ENCODE measurements at places on chromosomes 6 and 20. TPM values are rescaled to one million over a fixed set of nuclear protein-coding genes. Genes with fewer than 3 reads are reported as not detected.

DNA sequence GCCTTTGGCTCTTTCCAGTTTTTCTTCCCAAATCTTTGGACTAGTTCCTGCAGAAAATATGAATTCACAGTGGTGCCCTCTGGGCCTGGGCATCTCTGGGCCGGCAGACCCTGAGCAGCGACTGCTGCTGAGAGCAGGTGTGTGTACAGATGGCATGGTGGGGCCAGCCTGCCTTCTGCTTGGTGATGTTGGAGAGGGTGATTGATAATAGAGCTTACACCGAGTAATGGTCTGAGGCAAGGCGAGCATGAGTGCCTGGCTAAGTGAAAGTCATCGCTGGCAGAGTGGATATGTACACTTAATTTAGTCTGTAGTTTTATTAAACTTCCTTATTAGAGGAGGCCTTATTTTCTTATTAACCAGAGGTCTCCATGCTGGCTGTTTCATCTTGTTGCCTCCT lies 156.9 kb downstream of the CDKAL1 start:
- H3K27ac ChIP-seq = no peak overlapping the region
- no peak for DNase-seq
- H3K36me3 ChIP-seq = no peaks in the 10 kb centered on the region
- peaks cover 23% of the 10 kb centered on the region for H3K4me1 ChIP-seq
- H3K4me3 ChIP-seq = no peak overlapping the region
- no peaks in the 10 kb centered on the region for H3K27me3 ChIP-seq

GRCh38 chr6:113556775-113557174 lies 300.4 kb upstream of the MARCKS start:
- no peaks in the 10 kb centered on the region for H3K27me3 ChIP-seq
- no peaks in the 10 kb centered on the region for H3K36me3 ChIP-seq
- no peak overlapping the region for H3K4me3 ChIP-seq

DNA sequence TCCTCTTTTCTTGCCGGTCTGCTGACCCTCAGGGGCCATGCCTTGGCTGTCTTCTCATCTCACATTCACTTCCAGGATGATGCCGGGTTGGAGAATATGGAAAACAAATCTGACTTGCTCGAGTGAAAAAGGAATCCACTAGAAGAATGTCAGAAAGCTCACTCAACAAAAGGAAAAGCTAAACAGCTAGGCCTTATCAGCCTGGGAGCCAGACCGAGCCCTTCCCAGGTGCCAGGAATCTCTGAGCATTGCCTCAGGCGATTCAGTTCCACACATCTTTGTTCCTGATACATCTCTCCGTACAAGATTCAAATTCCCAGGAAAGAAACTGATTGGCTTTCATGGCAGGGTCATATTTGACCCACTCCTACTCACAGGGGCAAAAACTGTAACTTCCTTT lies 9.2 kb upstream of the OSER1 start:
- H3K27me3 ChIP-seq = no peaks in the 10 kb centered on the region
- no peak for DNase-seq
- H3K27ac ChIP-seq = no peak overlapping the region
- H3K4me1 ChIP-seq = no peaks in the 10 kb centered on the region

- no peak overlapping the region for H3K4me3 ChIP-seq
- peaks cover 9% of the 10 kb centered on the region for H3K4me1 ChIP-seq
- no peak overlapping the region for H3K27ac ChIP-seq
- peaks cover 8% of the 10 kb centered on the region for H3K36me3 ChIP-seq
Measured at GRCh38 chr6:31267651-31268368, 4.1 kb downstream of the HLA-C start.

GRCh38 chr20:50285376-50286173 lies 94.9 kb downstream of the CEBPB start:
- no peaks in the 10 kb centered on the region for H3K27me3 ChIP-seq
- peaks cover 19% of the 10 kb centered on the region for H3K4me1 ChIP-seq
- H3K27ac ChIP-seq = peak overlapping the region; percentile 2
- no peaks in the 10 kb centered on the region for H3K36me3 ChIP-seq
- no peak overlapping the region for H3K4me3 ChIP-seq
- no peak for DNase-seq

POM121L2 gene
- total RNA-seq = not detected

FAM184A gene
- 0.97 TPM for total RNA-seq

DNA sequence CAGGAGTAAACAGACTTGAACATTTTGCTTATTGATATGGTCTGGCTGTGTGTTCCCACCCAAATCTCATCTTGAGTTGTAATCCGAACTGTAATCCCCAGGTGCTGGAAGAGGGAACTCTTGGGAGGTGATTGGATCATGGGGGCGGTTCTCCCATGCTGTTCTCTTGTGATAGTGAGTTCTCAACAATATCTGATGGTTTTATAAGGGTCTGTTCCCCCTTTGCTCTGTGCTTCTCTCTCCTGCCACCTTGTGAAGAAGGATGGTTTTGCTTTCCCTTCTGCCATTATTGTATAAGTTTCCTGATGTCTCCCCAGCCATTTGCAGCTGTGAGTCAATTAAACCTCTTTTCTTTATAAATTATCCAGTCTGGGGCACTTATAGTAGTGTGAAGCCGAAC lies 40.0 kb downstream of the MYLIP start:
- H3K4me3 ChIP-seq = no peak overlapping the region
- no peaks in the 10 kb centered on the region for H3K36me3 ChIP-seq

DNA sequence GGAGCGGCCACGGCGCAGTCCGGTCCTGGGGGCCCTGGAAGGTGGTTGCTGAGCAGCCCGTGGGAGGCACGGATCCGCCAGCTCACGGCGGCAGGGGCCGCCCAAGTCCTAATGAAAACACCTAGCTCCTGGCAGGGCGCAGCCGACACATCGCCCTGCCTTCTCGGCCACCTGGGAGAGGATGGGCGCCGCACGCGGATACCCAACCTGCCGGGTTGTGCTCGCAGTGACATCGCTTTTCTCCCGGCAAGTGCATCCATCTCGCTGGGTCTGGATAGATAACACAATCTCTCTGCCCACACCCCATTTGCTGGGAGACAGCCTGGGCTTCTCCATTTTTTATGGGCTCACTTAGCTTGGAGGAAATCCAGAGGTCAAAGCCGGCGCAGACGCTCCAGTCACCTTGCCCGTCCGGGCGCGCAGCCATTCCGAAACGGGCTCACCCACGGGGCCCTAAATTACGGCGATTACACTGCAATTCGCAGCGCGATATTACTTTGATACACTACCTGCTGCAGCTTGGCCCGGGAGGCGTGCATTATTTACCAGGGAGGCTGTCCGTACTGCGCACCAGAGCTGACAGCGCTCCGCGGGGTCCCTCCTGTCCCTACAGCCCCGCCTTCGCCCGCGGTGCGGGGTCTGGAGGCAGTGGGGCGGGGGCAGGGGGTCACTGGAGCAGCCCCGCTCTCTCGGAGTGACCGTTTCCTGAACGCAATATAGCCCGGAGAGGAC lies 36.2 kb upstream of the CCDC167 start:
- DNase-seq = no peak
- H3K27me3 ChIP-seq = peaks cover 41% of the 10 kb centered on the region

GRCh38 chr6:142421285-142422117 lies 119.7 kb downstream of the ADGRG6 start:
- no peak overlapping the region for H3K27ac ChIP-seq
- DNase-seq = peak; percentile 68
- H3K4me1 ChIP-seq = peaks cover 8% of the 10 kb centered on the region
- H3K36me3 ChIP-seq = no peaks in the 10 kb centered on the region
- no peaks in the 10 kb centered on the region for H3K27me3 ChIP-seq
- H3K4me3 ChIP-seq = no peak overlapping the region

RNF39 gene
- total RNA-seq = not detected

DNA sequence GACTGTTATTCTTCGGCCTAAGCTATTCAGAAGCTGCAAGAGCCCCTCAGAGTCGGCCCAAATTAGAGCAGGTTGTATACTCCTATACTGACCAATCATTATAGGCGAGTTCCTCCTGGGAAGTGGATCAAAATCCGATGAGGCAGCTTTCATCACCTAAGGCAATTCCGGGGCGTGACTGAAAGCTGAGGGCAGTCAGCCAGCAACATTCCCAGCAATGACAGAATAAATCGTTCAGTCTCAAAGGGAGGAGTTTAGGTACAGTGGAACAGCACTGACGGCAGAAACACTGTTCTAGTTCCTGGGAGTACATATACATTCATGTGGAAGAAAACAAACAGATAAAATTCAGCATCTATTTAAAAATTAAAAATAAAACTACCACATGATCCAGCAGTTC lies 10.8 kb downstream of the HLA-DQB2 start:
- no peak overlapping the region for H3K4me3 ChIP-seq
- H3K36me3 ChIP-seq = no peaks in the 10 kb centered on the region
- peaks cover 34% of the 10 kb centered on the region for H3K27me3 ChIP-seq
- peak; percentile 57 for DNase-seq

- H3K27ac ChIP-seq = no peak overlapping the region
- no peaks in the 10 kb centered on the region for H3K36me3 ChIP-seq
- H3K4me3 ChIP-seq = no peak overlapping the region
Measured at GRCh38 chr6:160252073-160252813, 6.4 kb downstream of the SLC22A2 start.

BPI gene
- not detected for total RNA-seq

DNA sequence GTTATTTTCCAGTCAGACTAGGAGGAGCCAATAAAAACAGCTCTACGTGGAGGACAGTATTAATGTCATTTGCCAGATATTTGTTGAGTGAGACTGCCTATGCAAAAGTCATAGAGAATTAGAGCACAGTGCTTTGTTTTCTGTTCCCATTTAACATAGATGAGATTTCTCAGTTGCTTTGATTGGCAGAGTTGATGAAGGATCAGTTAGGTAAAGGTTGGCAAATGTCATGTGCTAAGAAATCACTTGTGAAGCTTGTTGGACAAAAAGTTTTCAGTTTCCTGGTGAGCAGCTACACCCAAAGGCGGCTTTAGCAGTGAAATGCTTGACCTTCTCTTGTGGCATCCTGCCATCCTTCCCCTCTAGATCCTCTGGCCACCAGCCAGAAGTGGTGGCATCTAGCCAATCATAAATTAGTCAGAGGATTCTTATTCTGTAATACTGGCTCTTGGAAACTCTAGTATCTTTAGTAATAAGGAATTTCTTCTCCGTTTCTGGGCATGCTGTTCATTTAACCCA lies 37.0 kb downstream of the BCKDHB start:
- H3K4me3 ChIP-seq = no peak overlapping the region
- peak; percentile 70 for DNase-seq
- H3K27ac ChIP-seq = no peak overlapping the region
- peaks cover 20% of the 10 kb centered on the region for H3K4me1 ChIP-seq

ADGRF4 gene
- total RNA-seq = not detected

DNA sequence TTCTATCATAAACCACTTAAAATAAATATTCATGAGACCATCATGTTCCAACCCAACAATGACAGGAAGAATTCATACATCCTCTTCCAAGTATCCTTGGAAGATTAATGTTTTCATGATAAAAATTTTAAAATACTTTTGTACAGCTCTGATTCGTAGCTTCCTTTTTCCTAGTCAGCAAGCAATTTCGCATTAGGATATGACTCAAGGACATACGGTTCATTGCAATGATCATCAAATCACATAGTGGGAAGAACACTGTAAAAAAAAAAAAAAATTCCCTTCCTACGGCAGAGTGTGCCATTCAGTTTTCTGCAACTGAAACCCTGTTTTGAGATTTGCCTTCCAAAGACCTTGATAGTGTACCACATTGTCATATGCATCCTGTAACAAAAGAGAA lies 35.3 kb upstream of the GFOD1 start:
- H3K4me1 ChIP-seq = peaks cover 5% of the 10 kb centered on the region
- peak; percentile 10 for DNase-seq
- H3K36me3 ChIP-seq = no peaks in the 10 kb centered on the region
- H3K27ac ChIP-seq = no peak overlapping the region
- no peaks in the 10 kb centered on the region for H3K27me3 ChIP-seq
- no peak overlapping the region for H3K4me3 ChIP-seq

DNA sequence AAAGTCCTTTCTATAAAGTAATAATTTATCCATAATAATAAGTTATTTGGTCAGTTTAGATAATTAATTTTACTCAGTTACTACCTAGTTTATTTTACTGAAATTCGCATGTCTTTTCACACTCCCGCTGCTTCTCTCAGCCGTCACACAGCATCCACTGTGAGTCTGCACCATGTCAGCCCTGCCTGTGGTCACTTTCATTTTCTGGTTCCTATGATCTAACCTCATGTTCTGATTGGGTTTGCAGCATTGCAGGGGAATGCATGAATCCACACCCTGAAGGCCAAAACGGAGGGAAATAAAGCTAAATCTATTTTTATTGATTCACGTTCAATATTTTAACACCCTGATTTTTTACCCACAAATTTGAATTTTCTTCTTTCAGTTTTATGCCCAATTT lies 47.4 kb downstream of the PDE10A start:
- peak overlapping the region; percentile 17 for H3K27ac ChIP-seq
- no peaks in the 10 kb centered on the region for H3K27me3 ChIP-seq
- no peak for DNase-seq
- no peak overlapping the region for H3K4me3 ChIP-seq
- H3K36me3 ChIP-seq = no peaks in the 10 kb centered on the region
- H3K4me1 ChIP-seq = no peaks in the 10 kb centered on the region

RHAG gene
- not detected for total RNA-seq

- peaks cover 4% of the 10 kb centered on the region for H3K27me3 ChIP-seq
- no peak overlapping the region for H3K27ac ChIP-seq
- no peak overlapping the region for H3K4me3 ChIP-seq
- H3K4me1 ChIP-seq = no peaks in the 10 kb centered on the region
Measured at GRCh38 chr6:40606526-40606925, 19.4 kb upstream of the LRFN2 start.

MLIP gene
- 0.74 TPM for total RNA-seq

GRCh38 chr6:47743744-47744143 lies 38.1 kb upstream of the OPN5 start:
- no peak overlapping the region for H3K27ac ChIP-seq
- no peak for DNase-seq
- H3K4me3 ChIP-seq = no peak overlapping the region
- no peaks in the 10 kb centered on the region for H3K27me3 ChIP-seq
- no peaks in the 10 kb centered on the region for H3K4me1 ChIP-seq
- H3K36me3 ChIP-seq = no peaks in the 10 kb centered on the region

TREM1 gene
- not detected for total RNA-seq

DNA sequence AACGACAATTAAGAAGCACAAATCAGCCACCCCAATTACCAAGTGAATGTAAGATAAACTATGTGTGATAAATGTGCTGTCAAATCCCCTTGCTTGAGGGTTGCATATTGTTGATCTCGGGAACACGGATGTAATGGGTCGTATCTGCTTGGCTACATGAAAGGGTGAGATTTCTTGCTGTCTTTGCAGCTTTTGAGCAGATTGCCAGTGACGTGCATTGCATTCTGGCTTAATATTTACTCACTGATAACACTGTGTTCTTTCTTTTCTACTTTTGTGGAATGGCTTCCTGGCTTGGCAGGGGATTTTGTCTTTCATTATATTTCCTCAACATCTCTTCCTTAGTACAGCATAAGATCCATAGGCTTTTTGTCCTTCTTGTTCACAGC lies 10.5 kb upstream of the FAM210B start:
- no peak for DNase-seq
- no peaks in the 10 kb centered on the region for H3K36me3 ChIP-seq
- no peak overlapping the region for H3K4me3 ChIP-seq
- no peaks in the 10 kb centered on the region for H3K4me1 ChIP-seq

- no peak for DNase-seq
- H3K36me3 ChIP-seq = no peaks in the 10 kb centered on the region
- H3K27ac ChIP-seq = no peak overlapping the region
- H3K4me3 ChIP-seq = no peak overlapping the region
Measured at GRCh38 chr20:2088891-2089290, 12.7 kb upstream of the STK35 start.
